Hematopoietic multipotent progenitor cell treated with erythropoietin and hydrocortisone succinate and interleukin-3 and kit ligand, for 17 days (in vitro differentiated cells): ENCODE measurements at places on chromosomes 12 and 14.

DNA sequence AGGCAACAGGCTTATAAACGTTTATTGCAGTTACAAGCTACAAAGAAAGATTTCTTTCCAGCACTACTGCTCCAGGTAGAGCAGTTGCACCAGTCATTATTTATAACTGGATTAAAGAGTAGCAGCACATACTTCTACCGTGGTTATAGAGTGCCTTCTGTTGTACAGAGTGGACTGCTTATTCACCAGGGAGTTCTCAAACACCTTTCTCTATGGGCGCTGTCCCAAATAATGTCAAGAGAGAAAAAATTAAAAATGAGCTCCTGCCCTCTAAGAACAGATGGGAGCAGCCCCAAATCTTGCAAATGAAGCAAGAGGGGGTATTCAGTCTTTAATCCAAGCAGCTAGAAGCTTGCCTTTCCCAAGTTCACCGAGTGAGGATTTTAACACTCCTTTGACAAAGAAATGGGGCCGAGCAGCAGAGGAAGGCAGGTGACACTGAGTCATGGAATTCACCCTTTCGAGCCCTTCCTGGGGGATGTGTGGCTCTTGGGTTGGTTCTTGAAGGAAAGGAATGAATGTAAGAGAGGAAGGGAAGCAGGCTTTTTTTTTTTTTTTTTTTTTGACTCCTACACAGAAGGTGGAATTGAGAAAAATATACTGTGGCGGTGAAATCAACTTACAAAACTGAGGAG lies 181.2 kb downstream of the PRKCH start:
- no peak for DNase-seq

- DNase-seq, result no peak
Observed at GRCh38 chr14:90039253-90040010, 22.4 kb upstream of the KCNK13 start.

GRCh38 chr12:93183940-93184671 lies 193.6 kb upstream of the NUDT4 start:
- DNase-seq, result no peak

DNA sequence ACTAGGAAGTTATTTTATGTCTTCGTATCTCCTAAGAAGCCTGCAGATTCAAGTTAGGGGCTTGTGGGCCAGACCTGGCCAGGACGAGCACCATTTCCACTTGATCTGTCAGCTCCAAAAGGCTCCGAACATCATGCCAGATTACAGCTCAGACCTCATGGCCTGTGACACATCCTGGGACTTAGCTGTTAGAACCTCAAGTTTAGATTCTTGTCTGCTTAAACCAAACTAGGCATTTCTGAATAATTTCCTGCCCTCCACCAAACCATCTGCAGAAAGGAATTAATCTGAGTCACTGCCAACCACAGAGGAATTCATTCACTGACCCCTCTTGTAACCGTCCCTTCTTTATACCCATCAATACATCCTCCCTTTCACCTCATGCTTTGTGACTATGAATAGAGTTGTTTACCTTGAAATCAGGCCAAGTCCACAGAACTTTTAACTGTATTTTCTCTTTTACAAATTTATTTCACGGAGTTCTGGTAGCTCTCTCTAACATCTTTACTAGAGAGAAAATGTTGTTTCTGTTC lies 120.3 kb downstream of the FBXL14 start:
- DNase-seq, result no peak

- DNase-seq, result peak; percentile 37
Observed at GRCh38 chr14:50087341-50088116, 28.8 kb downstream of the VCPKMT start.

DNA sequence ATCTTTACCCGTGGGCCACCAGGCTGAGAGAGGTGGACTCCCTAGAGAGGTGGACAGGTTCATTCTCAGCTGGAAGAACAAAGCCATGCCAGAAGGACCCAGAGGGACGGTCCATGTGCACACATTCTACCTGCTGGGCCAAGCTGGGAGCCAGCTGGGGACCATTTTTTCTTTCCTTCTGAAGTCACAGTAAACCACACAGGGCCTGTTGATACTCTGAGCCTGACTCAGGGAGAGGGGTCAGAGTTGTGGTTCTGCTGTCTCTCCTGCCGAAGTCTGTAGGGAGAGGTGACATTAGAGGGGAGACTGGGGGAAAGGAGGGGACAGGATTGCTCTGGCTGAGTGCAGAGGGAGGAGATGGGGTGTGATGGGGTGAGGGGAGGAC lies 148.6 kb downstream of the TSPAN9 start:
- DNase-seq, result no peak

- DNase-seq, result no peak
Observed at GRCh38 chr14:29077916-29078315, 311.3 kb downstream of the FOXG1 start.

DNA sequence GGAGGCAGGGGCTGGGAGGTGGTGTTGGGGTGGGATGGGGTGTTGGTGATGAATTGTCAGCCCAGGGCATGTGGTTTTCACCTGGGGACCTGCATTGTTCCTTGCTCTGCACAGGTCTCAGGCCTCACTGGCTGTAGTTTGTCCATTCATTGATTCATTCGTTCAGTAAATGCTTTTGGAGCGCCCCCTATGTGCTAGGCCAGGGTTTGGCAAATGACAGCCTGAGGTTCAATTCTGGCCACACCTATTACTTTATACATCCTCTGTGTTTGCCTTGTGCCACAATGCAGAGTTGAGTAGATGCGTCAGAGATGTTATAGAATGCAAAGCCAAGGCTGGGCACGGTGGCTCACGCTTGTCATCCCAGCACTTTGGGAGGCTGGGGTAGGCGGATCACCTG lies 4.7 kb downstream of the ADCK1 start:
- peak; percentile 48 for DNase-seq
